ENCODE measurements at places on chromosomes 5 and 9. TPM values are rescaled to one million over a fixed set of nuclear protein-coding genes. Genes with fewer than 3 reads are reported as not detected.

DMAC1 gene
- total RNA-seq = 14.8 TPM

HRH2 gene
- 4.8 TPM for total RNA-seq

ANKRD31 gene
- 0.49 TPM for total RNA-seq

GOLM1 gene
- 7.8 TPM for total RNA-seq

SLC34A1 gene
- not detected for total RNA-seq

PAPPA gene
- total RNA-seq = 2.4 TPM
